ENCODE measurements at places on chromosomes 7 and 10.

DNA sequence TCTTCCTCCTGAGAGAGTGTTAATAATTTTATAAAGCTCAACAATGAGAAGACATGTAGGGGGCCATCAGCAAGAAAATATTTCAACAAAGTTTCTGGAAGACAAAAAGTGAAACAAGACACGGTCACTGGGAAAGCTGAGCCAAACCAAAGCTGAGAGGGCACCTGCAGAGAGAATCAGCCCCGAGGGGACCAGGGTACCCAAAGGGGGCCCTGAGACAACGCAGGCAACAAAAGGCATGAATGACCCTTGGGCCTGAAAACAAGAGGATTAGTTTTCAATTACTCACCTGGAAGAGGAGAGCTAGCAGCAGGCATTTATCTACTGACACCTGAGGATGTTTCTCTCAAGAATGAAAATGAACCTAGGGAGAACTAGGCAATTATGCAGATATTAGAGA, 461.2 kb upstream of the MGMT start:
- DNase-seq, result no peak

DNA sequence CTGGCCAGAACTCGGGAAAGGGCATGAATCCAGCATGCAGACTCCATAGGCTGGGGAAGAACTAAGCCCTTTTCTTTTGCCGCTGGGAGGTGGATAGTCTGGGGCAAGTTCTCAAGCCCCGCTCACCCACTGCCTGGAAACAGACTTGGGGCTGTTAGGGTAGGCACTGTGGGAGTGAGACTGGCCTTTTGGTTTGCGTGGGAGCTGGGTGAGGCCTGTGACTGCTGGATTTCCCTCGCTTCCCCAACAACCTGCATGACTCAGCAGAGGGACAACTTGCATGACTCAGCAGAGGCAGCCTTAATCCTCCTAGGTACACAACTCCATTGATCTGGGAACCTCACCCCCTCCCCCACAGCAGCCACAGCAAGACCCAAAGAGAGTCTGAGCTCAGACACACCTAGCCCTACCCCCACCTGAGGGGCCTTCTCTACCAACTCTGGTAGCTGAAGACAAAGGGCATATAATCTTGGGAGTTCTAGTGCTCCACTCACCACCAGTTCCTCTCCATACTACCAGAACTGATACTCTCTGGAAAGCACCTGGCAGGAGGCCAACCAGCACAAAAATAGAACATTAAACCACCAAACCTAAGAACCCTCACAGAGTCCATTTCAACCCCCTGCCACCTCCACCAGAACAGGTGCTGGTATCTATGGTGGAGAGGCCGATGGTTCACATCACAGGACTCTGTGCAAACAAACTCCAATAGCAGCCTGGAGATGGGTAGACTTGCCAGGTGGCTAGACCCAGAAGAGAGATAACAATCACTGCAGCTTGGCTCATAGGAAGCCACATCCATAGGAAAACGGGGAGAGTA, 81.4 kb upstream of the LAMB4 start:
- DNase-seq, result peak; percentile 30

- DNase-seq, result no peak
Observed at GRCh38 chr7:47738563-47739166, 156.8 kb upstream of the TNS3 start.

- no peak for DNase-seq
Observed at GRCh38 chr10:120538091-120538490, 81.1 kb downstream of the PLPP4 start.

DNA sequence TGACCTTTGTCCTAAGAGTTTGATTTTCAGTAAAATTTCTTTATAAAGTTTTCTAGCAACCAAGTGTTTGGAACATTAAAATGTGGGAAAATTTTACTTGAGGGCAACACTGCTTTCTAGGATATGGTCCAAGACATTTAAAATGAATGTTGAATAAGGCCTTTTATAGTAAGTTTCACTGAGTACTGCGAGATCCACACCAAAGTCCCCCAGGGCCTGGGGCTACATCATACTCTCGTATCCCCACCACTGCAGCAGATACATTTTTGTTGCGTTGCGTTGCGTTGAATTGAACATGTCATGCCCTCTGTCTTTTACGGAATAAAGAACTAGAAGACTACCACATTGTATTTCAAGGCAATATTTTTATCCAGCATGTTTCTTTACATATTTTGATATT, 44.5 kb downstream of the PRTFDC1 start:
- no peak for DNase-seq

DNA sequence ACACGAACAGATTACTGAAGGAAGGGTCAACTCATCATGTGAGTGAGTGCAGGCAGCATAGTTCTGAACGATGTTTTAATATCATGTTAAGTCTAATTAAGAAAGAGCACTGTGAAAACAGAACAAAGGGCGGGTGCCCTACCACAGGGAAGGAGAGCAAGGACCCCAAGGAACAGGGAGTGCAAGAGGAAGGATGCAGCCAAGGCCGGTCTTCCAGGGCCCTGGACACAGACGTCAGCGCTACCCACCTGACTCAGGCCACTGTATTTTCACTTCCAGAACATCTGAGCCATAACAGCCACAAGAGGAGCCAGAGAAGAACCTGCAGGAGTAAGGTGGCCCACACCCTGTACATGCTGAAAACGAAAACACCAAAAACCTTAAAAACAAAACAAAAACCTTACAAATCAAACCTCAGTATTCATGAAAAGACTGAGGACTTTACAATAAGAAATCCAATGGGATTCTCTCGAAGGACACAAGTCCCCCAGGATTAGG, 506.1 kb upstream of the AKR1E2 start:
- DNase-seq, result no peak

DNA sequence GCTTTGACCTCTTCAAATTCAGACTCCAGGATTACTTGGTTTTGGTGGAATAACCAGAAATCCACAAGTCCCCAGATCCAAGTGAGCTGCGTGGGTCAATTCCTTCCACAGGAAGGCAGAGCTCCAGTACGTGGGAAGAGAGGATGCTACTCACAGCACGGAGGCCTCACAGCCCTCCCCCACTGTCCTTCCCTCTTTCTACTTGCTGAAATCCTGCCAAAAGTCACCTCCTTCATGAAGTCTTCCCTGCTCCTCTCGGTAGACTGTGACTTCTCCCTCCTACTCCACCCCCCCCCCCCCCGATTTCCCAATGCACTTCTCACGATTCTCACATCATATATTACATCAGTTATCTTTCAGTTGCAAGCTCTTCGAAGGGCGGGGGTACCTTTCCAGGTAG, 12.3 kb downstream of the CAMK2G start:
- no peak for DNase-seq

DNA sequence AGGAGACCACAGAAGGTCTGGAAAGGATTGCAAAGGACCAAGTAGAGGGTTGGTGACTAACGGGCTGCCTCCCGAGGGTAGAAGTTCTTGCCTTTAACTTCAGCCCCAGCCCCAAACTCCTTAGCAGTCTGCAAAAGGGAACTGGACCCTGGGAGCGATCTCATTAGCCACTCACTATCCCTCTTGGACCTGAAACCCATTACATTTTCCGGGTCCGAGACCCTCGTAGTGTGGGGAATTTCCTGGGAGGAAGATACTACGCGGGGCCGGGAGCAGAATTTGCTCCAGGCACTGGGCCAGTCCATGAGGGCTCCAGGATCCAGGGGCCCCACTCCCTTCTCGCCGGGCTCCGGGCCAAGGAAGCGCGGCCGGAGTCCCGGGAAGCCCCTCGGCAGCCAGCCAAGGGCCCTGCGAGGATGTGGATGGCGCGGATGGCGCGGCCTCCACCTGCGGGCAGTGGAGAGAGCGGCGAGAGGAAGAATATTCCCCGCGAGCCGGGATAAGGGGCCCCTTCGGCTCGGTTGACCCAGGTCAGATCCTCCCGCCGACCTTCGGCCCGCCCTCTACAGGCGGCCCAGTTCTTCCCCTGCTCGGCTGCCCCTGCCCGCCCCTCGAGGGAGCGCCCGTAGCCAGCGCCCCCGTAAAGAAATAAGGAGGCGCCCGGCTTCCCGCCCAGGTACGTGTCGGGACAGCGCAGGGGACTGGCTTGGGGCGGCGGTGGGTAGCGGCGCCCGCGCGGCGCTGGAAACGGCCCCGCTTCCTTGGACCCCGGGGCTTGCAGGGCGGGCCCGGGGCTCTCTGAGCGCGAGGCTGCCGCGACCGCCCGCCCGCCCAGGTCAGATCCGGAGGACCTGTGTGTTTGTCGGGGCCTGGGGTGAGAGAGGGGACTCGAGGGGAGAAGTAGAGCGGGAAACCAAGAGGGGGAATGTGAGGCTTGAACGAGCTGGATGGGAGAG, at the start of gene MYO3A:
Gene MYO3A, plus strand, starts transcription at position 577 of the 956 bp plus-strand sequence. CDS start 17,882 bp downstream, outside the sequence.
- DNase-seq, result no peak

DNA sequence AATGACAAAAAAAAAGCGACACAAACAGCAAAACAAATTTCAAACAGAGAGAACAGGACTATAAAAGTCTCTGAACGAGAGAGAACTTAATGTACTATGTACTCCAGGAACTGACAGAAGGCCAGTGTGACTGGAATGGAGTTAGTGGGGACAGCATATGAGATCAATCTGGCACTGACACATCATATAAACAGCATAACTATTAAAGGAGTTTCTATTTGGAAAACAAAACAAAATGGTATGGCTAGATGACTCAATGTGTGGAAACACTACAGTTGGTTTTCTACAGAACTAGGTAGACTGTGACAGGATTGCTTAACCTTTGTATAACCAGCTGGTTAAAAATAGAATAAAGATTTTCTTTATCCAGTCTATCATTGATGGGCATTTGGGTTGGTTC, 232.9 kb upstream of the KAT6B start:
- DNase-seq, result no peak

DNA sequence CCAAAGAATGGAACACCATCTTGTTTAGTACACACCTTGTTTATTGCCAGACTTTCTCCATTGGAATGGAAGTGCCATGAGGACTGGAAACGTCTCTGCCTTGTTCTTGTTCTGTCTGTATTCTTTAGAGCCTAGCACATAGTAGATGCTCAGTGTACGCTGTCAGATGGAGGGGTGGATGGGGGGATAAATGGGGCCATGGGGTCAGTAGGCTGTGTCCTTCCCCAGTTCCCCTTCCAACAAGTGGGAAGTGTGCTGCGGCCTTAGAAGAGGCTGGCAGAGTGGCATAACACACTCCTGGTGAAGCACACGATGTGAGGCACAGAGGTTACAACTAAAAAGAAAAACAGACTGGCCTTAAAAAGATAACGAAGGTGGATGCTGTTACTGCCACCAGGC, 61.9 kb downstream of the TMEM209 start:
- no peak for DNase-seq

DNA sequence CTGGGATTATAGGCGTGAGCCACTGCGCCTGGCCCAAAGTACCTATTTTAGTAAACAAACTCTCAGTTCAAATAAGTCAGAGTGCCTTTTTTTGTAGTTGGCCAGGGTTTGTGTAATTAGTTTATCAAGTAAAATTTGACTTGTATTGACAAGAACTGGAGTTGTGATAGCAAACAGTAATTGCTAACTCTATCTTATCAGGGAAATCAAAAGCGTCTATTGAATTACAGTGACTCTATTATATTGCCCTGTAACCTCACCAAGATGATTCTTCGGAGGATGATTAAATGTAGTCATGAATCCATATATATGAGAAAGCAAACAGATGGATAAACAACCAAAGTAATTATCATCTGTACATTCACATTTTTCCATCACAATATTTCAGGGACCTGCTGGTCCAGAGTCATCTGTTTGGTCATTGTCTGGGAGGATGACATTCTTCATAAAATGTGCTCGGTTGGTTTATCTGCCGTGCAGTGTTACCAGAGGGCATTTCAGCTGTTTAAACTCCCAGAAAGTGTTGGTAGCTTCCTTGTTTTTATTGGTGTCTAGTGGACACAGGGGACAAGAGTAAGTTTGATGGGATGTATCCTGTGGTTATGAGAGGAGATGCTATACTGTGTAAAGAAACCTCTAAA, 35.6 kb downstream of the DOCK1 start:
- no peak for DNase-seq

DNA sequence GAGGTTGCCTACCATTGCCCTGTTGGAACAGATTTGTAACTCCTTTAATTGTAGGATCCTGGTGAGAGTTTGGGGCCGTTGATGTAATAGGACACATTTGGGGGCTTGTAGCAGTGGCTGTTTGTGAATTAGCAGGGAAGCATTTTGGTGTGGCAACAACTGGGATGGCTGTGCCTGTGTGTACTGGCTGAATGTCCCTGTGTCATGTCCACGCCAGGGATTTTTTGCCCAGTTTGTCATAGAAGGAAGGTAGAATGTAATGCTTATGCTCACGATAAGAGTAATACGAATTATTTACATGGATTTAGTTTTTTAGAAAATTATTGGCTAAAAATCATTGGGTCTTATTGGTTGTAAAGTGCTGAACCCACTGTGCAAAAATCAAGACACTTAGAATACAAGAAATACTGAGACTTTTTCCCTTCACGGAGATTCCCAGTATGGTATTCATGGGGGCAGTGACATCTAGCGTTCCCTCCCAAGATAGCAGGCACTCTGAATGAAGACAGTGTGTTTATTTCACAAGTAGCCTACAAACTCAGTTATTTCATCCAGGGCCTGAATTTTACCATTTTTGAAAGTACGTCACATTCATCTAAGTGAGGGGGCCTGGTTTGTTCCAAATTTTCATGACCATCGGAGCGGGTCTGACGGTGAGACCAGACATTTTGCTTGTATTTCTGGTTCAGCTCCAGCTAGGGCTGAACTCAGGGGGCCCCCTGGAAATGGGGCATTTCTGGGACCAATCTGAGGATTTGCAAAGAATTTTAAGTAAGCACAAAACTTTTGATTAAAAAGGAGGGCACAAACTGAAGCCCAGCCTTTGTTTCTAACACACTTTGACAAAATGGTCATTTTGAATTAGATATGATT, 74.7 kb downstream of the CACNB2 start:
- peak; percentile 37 for DNase-seq

DNA sequence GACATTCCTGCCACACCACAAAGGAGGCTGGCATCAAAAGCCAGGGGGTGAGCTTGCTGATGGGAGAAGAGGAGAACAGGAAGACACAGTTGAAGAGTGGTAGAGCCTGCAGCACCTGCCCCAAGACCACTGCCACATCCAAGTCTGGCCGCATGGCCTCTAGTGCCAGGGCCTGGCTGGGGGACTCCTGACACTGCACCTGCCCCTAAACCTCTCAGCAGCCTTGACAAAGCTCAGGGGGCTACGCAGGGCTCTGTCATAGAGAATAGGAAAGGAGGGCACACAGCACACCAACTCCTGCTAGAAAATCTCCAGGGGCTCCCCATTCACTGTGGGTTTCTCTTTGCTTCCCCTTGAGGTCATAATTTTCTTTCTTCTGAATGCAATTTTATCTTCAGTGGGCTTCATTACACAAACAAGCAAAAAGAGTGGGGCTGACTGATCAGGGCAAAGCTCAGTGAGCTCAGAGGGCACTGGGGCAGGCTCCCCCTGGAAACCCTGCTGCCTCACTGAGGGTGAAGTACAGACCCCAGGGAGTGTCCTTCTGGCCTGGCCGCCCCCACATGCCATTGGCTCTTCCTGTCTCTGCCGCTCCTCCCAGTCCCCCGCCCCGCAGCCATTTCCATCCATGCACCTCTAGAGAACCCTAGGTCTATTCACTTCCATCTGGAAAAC, 37.2 kb downstream of the VOPP1 start:
- no peak for DNase-seq

DNA sequence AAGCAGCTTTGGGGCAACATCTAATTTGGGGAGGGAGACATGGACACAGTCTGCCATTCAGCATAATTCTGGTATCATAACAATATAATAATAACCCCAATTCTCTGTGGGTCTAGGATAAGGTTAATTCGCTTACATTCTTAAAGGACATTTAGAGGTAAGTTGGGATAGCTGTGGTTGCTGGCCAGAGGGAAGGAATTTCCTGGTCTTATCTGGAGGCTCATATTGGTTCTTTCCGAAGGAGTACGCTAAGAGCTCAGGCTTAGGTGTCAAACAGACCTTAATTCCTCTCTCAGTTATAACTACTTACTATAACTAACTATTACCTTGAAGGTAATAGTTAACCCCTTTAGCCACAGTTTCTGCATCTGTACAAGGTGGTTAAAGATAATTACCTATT, 68.8 kb downstream of the SPAG6 start:
- DNase-seq, result no peak
